Non-pigmented ciliary epithelial cell (primary cell): ENCODE measurements at places on chromosomes 12 and 14.

DNA sequence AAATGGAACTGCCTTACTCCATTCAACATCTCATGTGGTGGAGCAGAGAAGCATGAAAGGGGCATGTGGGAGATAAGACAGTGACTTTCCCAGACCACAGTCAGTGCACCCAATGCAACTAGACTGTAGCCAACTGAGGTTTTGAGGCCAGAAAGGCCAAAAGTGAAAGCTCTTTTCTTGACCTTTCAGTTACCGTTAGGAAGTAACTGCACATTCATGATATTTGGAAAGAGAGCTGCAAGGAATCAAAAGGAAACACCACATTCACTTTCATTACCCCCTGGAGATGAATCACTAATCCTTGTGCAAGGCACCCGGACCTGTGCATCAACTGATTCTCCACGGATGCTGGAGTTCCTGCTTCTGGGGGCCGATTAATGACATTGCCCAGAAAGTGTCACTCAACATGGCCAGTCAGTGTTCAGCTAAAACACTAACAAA is 72.9 kb upstream of the ELK3 start:
- no peak for DNase-seq

DNA sequence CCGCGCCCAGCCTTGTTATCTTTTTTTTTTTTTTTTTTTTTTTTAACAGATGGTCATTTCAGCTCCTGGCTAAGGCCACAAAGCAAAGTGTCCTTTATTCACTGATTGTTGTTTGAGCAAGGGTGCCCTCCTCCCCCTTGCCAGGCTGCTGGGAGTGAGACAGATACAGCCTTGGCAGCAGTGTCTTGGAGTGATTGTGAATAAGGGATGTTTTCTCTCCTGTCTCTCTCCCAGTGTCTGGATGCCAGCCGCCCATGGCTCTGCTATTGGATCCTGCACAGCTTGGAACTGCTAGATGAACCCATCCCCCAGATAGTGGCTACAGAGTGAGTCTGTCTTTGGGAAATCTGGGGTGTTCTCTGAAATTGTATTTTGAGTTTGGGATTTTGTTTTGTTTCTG is 28.7 kb downstream of the FNTB start:
- no peak for DNase-seq

- DNase-seq = no peak
These were observed 88.2 kb downstream of the DUSP16 start for GRCh38 chr12:12474471-12474928.

- DNase-seq = no peak
These were observed 183.8 kb downstream of the STXBP6 start for GRCh38 chr14:24866067-24866639.

GRCh38 chr14:95685978-95686922 is at the start of gene TCL1B:
Gene TCL1B, plus strand, starts transcription at chr14:95686426. Its CDS starts 42 bp downstream, at chr14:95686468.
- no peak for DNase-seq

DNA sequence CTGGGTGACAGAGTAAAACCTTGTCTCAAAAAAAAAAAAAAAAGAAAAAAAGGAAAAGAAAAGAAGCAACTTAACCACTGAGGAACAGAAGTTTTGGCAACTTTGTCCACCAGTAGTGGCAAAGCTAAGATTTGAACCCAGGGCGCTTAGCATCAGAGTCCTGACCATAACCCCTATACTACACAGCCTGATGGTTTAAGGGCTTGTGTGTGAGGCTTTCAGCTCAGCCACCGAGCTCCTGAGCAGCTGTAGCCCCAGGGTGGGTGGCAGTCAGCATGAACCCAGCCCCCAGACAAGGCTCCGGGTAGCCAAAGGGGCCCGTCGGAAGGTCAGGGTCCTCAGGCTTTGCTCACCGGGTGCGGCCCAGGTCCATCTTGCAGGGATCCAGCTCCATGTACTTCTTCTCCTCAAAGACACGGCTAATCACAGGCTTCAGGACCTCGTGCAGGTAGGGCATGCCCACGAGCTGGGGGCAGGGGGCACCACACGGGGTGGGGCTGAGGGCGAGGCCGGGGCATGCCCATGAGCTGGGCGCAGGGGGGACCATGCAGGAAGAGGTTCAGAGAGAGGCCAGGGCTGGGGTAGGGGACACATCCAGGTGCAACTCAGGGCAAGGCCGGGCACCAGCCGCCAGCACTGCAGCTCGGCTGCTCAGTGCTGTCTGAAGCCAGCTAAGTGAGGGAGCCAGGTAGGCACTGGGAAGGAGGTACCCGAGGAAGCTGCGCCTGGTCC is 20.9 kb downstream of the RASAL1 start:
- DNase-seq = no peak

- no peak for DNase-seq
These were observed 334.7 kb downstream of the BMP4 start for GRCh38 chr14:53621921-53622320.

DNA sequence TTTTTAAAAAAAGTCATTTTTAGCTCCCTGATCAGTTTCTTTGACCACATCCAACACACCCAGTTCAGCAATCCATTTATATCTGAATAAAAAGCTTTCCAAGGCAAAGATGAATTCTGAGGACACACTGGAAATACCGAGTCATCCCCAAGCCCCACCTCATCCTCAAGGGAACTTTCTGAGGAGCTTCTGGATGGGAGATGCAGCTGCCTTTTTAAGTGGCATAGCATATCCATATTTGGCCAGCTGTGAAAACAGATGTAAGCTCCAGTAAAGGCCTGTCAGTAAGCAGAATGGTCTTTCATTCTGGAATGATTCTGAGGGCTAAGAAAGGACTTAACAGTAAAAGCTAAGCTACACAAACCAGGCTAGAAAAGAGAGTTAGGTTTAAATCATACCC is 18.4 kb downstream of the ZFYVE1 start:
- no peak for DNase-seq

GRCh38 chr12:115918763-115919162 is 358.7 kb downstream of the MED13L start:
- no peak for DNase-seq

GRCh38 chr12:131010396-131011131 is 56.9 kb downstream of the ADGRD1 start:
- DNase-seq = no peak

- DNase-seq = no peak
These were observed 19.3 kb downstream of the CCDC62 start for GRCh38 chr12:122793685-122794106.

DNA sequence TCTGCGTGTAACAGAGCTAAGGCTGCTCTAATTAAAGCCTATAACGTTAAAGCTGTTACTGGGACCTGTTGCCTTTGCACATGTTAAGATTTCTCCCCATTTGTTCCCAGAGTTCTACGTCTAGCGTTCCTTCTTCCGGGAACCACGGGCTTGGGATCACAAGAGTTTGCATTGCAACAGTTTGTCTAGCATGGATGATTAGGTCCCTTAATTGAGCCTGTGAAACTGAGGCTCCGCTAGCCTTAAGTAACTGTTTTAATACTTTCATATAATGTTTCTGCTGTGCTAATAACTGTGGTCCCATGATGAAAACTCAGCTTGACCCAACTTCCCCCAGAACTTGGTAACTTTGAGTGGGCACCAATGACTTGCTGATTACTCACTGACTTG is 16.7 kb upstream of the LYZ start:
- DNase-seq = no peak

DNA sequence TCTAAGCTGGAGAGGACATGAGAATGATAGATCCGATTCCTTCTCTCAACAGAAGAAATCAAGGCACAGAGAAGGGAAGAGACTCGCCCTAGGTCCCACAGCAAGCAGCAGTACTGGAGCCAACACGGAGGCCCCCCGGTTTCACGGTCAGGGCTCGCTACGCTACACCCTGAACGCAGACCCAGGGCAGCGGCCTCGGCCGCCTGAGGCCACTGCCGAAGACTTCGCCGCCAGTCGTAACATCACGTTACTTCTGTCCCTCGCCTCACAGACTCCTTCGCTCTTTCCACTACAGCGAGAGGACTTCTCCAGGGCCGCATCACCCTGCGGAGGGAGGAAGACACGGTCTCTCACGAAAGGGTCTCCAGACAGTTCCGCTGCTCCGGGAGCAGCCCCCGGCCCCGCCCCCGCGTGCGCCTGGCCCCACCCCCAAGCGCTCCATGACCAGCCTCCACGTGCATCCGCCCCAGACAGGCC is 411 bp upstream of the DCAF4 start:
- no peak for DNase-seq

DNA sequence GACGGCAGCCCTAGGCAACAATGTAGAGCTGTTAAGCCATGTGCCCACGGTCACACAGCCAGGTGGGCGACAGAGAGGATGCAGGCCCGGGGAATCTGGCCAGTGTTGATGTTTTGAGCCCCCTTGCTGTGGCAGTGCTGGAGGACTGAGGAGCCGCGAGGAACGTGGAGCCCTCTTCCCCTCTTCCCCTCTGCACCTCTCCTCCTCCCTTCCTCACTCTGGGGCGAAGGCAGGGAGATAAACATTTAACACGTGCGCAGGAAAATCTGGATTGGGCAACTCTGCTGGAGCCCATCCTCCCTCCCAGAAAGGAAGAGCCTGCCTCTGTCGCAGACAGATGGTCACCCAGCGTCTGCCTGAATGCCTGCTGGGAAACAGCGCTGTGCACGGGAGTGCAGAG is 376.8 kb downstream of the FUT8 start:
- DNase-seq = no peak

- DNase-seq = peak; percentile 98
These were observed 18.6 kb downstream of the PPFIBP1 start for GRCh38 chr12:27542628-27543027.

DNA sequence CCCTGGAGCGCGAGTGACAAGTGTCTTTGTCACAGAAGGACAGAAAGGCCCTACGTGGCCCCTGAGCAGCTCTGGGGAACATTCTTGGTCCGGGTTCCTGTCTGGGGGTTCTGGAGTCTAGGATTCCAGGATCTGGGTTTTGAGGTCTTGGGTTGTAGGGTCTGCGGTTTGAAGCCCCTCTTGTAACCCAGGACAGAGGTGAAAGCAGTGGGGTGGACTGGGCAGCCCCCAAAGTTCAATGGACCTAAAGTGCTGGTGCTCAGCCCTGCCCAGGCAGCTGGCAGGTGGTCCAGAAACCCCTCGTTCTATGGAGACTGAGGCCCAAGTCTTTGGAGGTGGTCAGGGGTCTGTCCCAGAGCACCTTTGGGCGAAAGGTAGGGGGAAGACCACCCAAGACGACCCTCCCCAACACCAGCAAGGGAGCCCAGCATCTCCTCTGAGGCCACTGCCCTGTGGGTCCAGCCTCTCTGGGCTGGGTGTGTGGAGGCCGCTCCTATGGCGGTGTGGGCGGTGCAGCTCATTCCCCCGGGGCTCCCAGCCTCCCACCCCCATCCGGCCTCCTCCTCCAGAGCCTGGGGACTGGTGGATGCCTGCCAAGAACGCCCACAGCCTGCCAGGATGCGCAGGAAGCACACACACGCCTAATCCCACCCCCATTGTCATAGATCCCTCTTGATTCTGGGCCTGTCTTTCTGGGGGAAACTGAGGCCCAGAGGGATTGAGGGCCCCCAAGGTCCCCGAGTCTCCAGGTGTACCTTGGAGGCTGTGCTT is 30.2 kb upstream of the ANKRD9 start:
- DNase-seq = no peak

- no peak for DNase-seq
These were observed 187.4 kb downstream of the DPF3 start for GRCh38 chr14:72706485-72706884.

GRCh38 chr12:95739561-95740313 is 50.8 kb downstream of the NTN4 start:
- no peak for DNase-seq

DNA sequence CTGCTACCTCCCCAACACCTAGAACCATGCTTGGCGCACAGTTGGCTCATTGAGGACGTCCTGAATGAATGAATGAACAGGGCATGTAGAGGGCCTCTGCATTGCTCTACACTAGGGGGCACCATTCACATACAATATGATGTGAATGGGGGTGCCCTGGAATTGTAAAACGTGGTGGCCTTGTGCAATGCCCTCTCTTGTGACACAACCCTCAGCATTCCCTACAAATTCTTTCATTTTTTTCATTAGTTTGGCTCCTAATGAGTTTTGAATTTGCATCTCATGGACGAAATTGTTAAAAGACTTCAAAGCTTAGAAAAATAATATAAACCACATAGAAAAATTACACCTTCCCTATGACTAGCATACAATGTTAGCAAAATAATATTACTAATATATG is 2.3 kb upstream of the DIO2 start:
- DNase-seq = no peak

DNA sequence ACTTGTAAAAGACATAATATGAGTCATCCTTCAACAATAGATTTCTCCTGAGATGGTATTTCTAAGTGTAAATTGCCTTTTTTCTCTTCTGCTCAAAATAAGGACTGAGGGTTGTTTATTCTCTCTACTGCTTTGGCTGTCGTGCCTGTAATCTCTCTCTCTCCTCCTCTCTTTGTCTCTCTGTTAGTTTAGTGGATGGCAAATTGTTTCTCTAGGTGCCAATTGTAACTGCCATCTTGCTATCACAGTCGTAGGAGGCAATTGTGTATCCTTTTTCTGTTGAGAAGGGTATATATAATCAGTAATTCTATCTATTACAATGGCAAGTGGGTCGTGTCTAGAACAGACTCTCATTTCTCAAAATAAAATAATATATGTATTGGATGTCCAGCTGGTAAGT is 545.0 kb upstream of the FBXO33 start:
- DNase-seq = no peak

DNA sequence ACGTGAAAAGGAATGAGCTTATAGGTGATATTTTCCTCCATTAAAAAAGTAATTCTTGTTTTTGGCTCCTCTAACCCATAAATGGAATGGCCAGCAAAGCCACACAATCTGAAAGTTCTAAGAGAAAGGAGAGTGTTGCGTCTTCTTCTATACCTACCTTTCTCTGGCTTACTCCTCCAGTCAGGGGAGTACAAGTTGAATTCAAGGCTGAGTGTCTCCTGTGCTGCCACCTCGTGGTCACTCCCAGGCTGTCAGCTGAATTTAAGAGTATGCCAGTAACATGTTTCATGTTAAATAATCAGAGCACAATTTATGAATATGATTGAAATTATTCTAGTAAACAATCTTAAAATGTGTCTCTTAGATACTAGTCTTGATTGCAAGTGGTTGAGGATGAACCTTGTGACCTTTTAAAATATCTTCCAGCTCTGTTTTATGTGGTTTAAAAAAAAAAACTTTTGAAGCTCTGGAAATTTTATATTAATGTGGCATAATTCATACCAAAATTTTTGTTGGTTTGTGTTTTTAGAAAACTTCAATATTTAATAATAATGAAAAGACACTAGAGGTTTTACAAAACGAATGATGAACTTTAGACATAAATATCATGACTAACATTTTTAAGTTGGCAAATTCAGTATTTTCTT is 31.7 kb downstream of the PTHLH start:
- peak; percentile 55 for DNase-seq

GRCh38 chr12:56258068-56258819 is at the start of gene ANKRD52:
Gene ANKRD52, minus strand, starts transcription at chr12:56258384. Its CDS starts 115 bp downstream, at chr12:56258269.
- peak; percentile 11 for DNase-seq

GRCh38 chr14:56195704-56196103 is 77.5 kb downstream of the PELI2 start:
- no peak for DNase-seq

- no peak for DNase-seq
These were observed 29.1 kb upstream of the KLRB1 start for GRCh38 chr12:9636851-9637206.

- DNase-seq = no peak
These were observed 9.4 kb downstream of the ZBTB42 start for GRCh38 chr14:104810316-104810715.

GRCh38 chr14:92635031-92635430 is 113.4 kb downstream of the LGMN start:
- no peak for DNase-seq

GRCh38 chr12:15001733-15002382 is 29.0 kb downstream of the PDE6H start:
- DNase-seq = no peak
